Kidney epithelial cell (primary cell): ENCODE measurements at places on chromosomes 1 and 21.

DNA sequence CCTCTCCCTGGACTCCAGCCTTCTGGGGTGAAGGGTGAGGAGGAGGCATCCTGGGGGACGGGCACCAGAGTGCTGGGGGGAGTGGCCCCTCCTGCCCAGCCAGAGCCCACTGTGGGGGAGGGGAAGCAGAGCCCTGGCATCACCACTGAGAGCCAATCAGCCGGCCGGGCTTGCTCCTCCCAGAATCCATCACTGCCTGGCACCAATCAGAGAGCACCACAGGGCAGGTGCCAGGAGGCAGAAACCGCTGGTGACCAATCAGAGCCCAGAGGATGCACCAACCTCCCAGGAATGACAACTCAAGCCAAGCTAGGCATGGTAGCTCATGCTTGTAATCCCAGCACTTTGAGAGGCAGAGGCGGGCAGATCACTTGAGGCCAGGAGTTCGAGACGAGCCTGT, 27.9 kb downstream of the CASZ1 start:
- no peak for DNase-seq

DNA sequence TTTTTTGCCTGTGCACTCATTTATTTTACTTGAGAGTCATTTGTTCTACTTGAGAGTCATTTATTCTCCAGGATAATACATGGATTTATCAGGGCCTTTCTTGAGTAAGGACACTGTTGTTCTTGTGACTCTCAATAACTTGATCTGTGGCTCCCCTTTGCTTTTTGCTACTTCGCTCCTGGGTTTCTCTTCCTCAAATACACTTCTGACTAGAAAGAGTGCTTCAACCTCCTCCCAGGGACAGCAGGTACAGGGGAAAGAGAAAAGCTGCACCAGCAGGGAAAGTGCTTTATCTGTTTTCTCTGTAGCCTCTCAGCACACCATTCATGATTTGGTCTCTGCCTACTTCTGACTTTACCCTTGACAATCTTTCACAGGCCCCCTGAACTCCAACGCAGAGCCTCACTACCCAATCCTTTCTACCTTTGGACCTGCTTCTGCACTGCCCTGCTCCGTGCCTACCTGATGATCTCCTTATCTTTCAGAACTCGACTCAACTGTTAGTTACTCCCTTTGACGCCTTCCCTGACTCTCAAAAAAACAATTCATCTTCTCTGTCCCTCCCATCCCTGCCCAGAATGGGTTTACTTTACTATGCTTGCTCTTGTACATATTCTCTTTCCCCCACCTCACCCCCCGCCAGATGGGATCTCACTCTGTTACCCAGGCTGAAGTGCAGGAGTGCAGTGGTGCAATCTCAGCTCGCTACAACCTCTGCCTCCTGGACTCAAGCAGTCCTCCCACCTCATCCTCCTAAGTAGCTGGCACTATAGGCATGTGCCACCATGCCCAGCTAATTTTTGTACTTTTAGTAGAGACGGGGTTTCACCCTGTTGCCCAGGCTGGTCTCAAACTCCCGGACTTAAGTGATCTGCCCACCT, 15.6 kb upstream of the PIGM start:
- no peak for DNase-seq

DNA sequence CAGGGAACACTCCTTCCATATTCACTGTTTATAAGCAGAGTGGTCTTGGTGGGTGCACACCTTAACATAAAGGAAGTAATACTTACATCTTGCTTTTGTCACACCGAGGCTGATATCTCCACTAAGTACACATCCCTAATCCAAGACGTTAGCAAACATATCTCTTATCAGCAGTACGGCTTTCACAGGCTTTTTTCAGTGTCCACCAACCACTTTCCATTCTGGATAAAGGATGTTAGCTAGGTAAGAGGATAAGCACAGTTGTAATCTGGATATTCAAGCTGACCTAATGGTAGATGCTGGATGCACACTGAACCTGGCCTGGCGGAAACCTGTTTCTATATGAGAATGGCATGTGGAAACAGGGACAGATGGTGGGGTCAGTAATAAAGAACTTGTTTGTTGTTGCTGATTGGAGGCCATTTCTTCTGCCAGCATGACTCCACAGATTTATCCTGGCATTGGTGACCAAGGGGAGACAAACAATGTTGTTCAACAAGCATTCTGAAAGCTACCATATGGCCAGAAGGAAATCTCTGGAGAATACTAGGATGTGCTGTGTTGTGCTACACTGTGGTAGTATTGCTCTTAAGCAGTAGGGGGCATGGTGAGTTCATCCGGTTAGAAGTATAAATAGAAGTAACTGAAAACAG, 416.4 kb downstream of the PTBP2 start:
- DNase-seq, result no peak

- peak; percentile 89 for DNase-seq
Observed at GRCh38 chr1:210882414-210883221, 251.3 kb downstream of the KCNH1 start.

- DNase-seq, result no peak
Observed at GRCh38 chr1:95451054-95451453, 217.0 kb downstream of the RWDD3 start.

GRCh38 chr1:113467991-113468390, 77.7 kb downstream of the MAGI3 start:
- DNase-seq, result no peak

DNA sequence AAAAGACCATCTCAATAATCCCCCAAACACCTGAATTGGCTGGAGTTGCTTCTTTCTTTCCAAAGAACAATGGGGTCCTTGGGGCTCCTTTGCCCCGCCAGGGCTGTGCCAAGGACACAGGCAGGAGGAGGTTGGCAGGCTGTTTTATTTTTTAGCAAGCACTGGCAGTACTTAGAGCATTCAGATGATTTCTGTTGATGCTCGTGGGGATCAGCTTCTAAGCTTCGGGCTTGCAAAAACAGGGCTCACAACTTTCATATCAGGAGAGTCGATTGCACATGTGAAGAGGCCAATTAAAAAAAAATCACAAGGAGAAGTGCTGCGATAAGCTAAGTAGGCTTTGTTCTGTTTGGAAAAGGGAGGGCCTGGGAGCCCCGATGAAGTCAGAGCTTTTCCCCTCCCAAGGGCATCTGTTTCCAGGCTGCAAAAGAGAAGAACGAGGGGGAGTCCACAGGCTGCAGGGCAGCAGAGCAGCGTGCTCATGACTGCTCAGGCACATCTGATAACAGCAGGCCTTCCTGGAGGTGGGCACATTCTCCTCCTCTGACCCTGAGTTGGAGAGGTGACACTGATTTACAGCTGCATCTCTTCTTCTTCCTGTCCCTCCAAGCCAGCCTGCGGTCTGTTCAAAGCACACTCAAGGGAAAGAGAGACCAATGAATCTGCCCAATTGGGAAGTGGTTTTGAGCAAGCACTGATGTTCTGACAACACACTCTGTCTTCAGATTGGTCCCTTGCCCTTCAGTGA, 27.3 kb upstream of the BCAR3 start:
- DNase-seq, result no peak

DNA sequence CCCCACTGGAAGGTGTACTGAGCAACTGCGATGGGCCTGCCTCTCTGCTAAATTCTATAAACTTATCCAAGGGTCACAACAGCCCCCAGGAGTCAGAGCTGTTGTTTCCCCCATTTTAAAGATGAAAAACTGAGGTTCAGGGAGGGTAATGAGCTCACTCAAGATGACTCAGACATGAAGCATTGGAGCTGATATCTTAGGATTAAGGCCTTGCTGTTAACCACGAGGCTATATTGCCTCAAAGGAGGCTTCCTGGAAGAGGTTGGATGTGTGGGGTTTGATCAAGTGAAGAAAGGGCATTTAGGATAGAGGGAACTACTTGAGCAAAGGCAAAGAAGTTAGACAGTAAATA, 6.7 kb downstream of the LDLRAP1 start:
- no peak for DNase-seq

GRCh38 chr21:32207406-32207716, 71.5 kb downstream of the MIS18A start:
- no peak for DNase-seq

DNA sequence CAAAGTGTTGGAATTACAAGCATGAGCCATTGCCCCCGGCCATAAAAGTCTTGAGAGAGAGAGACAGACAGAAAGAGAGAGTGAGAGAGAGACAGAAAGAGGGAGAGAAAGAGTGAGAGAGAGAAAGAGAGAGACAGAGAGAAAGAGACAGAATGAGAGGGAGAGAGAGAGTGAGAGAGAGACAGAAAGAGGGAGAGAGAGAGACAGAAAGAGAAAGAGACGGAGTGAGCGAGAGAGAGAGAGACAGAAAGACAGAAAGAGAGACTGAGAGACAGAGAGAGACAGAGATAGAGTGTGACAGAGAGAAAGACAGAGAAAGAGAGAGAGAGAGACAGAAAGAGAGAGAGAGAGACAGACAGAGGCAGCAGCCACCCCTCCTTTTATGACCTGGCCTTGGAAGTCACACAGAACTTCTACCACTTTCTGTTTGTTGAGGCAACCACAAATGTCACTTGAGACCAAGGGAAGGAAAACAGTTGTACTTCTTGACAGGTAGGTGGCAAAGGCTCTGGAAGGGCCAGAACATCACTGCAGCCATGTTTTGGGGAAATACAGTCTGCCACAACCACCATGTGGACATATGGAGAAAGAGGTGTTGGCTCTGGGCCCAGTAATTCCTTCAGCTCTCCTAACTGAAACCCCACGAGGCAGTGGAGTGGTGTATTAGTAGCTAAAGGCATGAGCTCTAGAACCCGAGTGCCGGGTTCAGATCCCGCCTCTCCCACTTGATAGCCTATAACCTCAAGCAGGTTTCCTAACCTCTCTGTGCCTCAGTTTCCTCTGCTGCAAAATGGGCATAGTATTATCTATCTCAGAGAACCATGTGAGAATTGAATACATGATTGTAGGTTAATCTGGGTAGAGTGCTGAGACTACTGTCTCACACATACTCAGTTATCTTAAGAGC, 50.6 kb downstream of the TNFRSF8 start:
- DNase-seq, result no peak

DNA sequence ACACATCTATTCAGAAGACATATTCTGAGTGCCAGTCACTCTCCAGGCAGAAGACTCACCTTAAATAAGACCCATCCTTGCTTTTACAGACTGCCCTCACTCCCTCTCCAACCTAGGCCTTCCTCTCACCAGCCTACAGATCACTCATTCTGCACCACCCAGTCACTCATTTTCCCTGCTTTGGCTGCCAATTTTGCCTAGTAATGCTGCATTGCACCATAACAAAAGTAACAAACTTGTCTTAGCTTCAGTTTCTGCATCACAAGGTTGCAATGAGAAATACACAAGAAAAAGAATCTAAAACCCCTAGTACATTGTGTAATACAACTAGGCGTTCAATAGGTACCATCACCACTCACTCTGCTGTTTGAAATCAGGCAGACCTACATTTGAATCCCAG, 292.4 kb downstream of the PLPP3 start:
- DNase-seq, result no peak

DNA sequence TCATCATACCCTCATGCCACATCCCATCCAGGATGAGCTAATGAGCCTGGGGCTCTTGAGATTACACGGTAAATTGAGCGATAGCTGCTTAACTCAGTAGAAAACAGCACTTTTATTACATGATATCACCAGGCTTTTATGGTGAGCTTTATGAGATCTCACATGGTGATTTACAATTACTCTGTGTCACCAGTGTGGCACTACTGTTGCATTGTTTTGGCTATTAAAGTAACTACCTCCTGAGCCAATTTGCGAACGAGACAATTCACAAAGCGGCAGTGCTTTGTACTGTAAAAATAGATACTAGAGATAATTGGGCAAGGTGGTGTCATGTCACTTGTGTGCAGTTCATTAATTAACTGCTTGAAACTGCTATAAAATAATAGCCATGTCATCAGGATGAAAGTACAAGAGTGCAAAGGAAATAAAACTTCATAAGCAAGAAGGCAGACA, 767.7 kb upstream of the ADGRL2 start:
- DNase-seq, result no peak

GRCh38 chr1:204295671-204296070, 64.1 kb downstream of the PLEKHA6 start:
- DNase-seq, result no peak

DNA sequence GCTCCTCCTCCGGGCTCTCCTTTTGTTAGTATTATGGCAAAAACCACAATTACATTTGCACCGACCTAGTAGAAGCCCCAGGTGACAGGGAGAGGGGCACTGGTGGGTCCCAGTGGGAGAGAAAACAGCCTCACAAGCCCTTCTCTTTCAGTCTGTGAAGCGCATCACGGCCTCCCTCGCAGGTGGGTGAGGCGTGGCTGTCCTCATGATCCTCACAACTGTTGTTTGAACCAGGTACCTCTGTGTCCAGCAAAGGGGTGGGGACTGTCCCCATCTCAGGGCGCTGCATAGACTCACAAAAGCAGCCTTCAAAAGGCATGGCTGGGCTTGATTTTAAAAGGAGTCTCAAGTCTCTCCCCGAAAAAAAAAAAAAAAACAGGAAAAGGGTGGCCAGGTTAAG, 7.9 kb upstream of the C2CD2 start:
- no peak for DNase-seq

DNA sequence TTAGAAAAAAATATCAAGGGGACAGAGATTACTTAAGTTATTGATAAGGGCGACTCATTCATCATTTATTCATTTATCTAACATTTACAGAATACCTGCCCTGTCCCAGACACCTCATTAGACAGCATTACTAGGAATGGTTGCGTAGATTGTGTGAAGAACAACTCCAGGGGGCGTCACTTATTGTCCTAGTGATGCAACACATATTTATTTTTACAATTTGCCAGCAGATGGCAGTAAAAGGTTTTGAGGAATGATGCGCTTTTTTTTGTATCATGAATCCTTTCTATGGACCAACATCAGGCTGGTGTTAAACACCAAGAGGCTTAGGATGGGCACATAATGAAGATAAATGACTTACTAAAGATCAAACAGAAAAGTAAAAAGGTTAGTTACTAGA, 5.5 kb downstream of the NCAM2 start:
- DNase-seq, result no peak

DNA sequence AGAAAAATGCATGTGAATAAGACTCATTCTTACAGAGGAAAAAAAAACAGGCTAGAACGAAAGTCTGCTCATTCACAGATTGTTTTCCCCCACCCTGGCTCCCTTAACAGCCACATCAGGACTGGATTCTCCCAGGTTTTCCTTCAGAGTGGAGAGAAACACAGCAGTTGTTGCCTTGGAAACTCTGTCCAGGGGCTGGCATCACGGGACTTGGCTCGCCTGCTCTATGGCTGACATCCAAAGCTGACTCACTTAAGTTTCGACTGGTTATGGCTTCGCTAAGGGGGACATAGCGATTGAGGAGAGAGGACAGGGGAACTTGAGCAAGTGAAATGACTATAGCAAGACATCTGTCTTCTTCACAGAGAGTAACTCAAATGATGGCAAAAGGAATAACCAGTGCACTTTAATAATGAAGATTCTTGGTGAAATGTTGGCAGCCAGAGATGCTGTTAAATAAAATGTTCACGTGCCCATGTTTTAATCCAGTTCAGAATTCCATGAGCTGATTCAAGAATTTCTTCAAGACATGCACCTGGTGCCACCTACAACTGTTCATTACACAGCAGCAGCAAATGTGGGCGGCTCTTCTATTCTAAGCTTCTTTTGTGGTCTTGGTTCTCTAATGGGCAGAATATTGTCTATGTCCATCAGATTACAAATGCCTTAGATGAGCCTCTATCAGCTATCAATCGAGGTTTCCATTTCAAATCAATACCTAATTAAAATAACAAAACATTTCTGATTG, 21.8 kb downstream of the MIS18A start:
- peak; percentile 71 for DNase-seq

GRCh38 chr1:238205045-238205662, 314.4 kb upstream of the ZP4 start:
- no peak for DNase-seq
